ENCODE measurements at places on chromosomes 4 and X.

DNA sequence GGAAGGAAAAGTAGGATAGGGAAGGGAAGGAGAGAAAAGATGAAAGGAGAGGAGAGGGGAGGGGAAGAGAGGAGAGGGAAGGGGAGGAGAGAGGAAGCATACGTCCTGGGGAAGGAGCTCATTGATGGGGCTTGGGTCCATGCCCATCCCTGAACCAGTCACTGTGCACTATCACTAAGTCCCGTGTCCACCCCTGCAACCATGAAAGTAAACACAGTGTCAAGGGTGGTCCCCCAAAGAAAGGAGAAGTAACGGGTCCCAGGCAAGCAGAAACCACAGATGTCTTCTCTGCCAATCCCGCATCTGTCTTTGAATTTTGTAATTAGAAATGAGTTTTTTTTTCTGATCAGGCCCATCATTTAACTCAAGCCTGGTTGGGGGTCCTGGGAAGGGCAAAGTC, 55.2 kb downstream of the LGI2 start:
- DNase-seq: no peak

DNA sequence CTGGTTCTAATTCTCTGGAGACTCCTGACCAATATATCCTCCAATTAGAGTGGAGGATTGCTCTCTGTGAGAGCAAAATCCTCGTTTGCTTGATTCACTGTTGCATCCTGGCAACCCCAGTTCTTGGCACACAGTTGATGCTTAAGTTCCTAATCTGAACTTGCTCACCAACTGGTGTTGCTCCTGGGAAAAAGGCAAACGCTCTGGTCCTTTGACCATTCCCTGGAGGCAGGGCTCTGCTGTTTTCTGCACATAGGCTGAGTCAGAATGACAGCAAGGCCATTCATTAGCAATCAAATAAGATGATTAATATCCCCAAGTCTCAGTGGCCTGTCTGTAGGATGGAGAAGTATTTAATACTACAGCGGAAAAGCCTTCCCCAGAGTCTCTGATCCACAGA, 172.7 kb upstream of the TBC1D9 start:
- no peak for DNase-seq

- DNase-seq: no peak
These were observed 473.8 kb downstream of the SPRY1 start for GRCh38 chr4:123870216-123870876.

- DNase-seq: no peak
These were observed 48.5 kb upstream of the GAB1 start for GRCh38 chr4:143288171-143288570.

DNA sequence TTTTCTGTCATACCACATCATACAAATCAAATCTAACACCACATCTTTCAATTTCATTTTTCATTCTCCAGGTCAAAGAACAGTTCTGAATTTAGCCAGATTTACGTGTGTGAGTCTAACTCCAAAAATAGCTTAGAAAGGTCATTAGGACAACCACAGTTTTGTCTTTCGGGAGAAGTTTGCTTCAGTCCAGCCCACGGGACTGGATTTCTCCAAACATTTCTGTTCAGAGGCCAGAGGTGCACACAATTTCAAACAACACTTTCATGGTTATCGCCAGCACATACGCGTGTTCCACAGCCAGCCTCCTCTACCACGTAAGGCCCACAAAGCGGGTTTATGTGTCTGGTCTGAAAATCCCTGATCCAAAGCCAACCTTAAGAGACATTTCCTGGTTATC, 65.9 kb downstream of the VEGFC start:
- no peak for DNase-seq

DNA sequence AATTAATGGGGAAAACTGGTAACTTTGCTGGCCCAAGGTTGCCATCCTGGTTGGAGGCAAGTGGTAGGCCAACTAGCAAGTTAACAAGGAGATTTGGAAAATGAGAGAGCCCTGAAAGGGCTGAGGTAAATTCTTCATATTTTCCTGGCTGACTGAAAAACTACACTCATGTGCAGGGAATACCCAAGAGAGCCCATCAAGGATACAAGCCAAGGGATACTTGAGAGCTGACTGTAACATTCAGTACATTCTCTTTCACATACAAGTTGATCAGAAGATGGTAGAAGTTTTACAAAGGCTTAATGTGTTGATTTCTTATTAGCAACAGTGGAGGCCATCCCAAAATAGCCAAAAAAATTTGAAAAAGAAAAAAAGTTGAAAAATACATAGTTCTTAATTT, 33.3 kb downstream of the IL2 start:
- DNase-seq: no peak

DNA sequence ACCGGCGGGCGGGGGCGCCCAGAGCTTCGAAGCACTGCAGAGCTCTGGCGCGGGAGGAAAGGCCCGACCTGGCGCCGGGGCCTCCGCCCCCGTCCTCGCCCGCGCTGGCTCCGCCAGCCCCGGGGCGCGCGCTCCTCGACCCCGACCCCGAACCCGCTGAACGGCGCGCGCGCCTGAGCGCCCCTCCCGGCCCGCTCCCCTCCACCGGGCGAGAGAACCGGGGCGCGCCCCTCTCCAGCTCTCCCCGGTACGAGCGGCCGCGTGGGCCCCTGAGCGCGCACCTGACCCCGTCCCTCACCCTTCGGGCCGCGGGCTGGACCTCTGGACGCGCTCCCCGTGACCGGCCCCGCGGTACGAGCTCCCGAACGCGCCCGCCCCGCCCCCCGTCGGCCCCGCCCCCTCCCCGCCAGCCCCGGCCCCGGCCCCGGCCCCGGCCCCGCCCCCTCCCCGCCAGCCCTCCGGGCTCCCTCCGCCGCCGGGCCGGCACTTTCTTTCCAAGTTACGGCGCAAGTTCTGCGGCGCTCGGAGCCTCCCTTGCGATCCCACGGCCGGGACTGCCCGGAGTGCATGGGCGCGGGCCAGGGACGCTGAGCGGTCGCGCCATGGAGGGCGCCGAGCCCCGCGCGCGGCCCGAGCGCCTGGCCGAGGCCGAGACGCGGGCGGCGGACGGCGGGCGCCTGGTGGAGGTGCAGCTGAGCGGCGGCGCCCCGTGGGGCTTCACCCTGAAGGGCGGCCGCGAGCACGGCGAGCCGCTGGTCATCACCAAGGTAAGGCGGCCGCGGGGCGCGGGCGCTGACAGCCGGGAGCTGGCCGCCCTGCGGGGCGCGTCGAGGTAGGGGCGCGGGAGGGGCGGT, at the start of gene SHROOM2:
TSS of gene SHROOM2 (plus strand) at position 486 of the 854 bp plus-strand sequence. CDS start at position 603, 117 bp downstream.
- DNase-seq: no peak

- DNase-seq: no peak
These were observed 466.7 kb downstream of the NKX6-1 start for GRCh38 chr4:84032372-84032771.

GRCh38 chr4:42320822-42321388, 76.4 kb upstream of the SHISA3 start:
- DNase-seq: no peak

DNA sequence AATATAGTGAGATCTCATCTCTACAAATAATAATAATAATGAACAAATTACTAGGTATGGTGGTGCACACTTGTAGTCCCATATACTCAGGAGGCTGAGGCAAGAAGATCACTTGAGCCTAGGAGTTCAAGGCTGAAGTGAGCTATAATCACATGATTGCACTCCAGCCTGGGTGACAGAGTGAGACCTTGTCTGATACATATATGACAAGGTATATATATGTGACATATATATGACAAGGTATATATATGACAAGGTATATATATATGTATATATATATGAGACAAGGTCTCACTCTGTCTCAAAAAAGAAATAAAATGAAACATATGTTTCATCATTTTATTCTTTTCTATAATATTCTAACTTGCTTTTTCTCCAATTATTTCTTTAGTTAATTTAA, 278.1 kb upstream of the TET2 start:
- no peak for DNase-seq

DNA sequence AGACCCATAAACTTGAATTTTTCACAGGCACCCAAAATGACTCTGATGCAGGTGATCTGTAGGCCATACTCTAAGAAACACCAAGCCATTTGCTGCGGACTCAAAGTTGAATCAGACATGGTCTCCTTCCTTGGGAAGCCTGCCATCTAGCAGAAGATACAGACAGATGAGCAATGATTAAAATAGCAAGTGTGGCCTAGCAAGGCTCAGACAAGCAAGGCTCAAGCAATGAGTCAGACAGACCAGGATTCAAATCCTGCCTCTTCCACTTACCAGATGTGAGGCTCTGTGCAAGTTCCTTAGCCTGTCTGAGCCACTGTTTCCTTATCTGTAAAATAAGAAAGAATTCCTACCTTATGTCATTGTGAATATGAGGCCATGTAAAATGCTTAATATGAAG, 2.3 kb downstream of the CCDC149 start:
- DNase-seq: no peak

GRCh38 chr4:107939307-107939706, 8.0 kb downstream of the CYP2U1 start:
- no peak for DNase-seq

GRCh38 chrX:31388946-31389345, 317.1 kb upstream of the FTHL17 start:
- DNase-seq: no peak
